ENCODE measurements at places on chromosomes 1 and 21. TPM values are rescaled to one million over a fixed set of nuclear protein-coding genes. Genes with fewer than 3 reads are reported as not detected.

The C1orf53 gene
- total RNA-seq: 0.94 TPM

The OPTC gene
- not detected for total RNA-seq

The PTGS2 gene
- 13.6 TPM for total RNA-seq

The RXFP4 gene
- total RNA-seq: not detected

The TGFB2 gene
- total RNA-seq: 9.4 TPM

The ATP6V1G3 gene
- not detected for total RNA-seq

The GJB3 gene
- not detected for total RNA-seq

The ARF1 gene
- 385 TPM for total RNA-seq

Measured in gastroesophageal sphincter (tissue), 4 donors.